ENCODE measurements at places on chromosomes 2 and 18.
A peak's percentile ranks its signal among the peaks of the same experiment; 100 is the strongest.

DNA sequence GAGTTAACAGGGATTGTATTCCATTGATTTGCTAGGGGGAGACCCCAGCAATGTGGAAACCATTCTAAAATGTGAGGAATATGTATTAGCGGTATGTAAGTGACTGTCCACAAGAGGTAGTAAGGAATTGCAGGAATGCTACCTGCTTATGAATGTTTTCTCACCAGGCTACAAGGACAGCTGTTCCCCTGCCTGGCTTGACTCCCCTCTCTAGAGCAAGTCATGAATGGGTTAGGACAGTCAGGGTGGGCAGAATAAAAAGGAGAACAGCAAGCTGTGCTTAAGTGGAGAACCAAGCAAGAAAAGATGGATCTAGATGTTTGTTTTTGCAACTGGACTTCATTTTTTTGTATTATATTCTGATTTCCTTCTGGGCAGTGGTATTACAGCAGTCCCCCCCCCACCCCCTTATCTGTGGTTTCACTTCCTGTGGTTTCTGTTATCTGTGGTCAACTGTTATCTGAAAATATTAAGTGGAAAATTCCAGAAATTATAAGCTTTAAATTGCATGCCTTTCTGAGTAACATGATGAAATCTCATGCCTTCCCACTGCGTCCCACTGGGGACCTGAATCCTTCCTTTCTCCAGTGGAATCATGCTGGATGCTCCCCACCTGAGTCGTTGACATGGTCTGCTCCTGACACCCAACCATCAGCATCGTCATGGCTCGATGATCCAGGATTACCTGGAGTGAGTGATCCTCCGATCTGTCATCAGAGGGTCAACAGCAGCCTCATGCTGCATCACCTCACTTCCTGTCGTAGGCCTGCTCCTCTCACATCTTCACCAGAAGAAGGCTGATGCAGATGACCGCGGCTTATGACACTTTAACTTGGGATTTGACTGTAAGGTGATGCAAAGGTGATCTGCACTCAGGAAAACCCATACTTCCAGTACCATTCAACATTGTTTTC lies 52.2 kb downstream of the VAPA start:
- DNase-seq = no peak

DNA sequence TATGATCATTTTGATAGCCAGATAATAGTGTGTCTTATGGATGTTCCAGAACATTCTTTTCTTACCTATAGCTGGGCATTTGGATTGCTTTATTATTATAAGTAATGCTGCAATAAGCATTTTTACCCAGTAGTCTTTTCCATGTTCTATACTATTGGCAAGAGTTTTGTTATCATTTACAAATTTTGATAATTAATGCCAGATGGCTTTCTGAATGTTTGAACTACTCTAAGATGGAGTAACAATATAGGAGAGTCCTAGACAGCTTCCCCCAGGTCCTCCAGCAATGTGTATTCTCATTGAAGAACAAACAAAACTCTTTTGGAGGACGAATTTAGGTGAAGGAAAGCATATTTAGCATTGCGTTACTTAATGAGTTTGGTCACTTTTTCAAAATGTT lies 73.0 kb downstream of the INPP4A start:
- DNase-seq = no peak

DNA sequence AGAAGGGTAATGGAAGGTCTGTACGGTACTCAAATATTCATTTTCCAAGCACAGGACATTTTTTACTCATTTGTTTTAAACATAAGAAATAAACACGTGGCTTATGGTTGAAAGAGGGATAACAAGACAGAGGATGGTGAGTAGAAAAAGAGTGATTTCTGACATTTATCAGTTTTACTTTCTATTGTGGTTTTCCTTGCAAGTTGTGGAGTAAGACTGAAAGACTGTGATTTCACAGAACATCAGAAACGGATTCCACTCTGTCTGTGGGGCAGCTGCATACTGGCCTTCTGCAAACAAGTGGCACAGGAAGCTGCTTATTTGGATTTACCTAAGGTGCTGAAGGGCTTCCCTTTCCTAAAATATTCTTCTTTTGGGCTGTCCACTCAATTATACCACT lies 122.2 kb upstream of the ITGB6 start:
- DNase-seq = no peak

DNA sequence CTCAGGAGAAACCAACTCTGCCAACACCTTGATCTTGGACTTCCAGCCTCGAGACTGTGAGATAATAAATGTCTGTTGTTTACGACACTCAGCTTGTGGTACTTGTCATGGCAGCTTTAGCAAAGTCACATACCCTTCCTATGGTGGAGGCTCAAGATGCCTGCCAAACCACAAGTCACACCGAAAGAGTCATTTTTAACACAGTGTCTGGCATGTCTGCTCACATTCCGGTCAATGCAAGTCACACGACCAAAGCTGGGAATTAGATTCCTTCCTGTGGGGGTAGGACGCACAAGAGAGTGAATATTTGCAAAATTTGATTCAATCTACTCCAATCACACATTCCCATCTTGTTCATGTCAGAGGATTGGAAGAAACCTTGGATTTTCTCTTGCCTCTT lies 24.6 kb downstream of the KCNE4 start:
- no peak for DNase-seq

GRCh38 chr2:222303828-222304736 lies 5.3 kb upstream of the PAX3 start:
- no peak for DNase-seq

- DNase-seq = peak; percentile 20
These were observed 67.8 kb upstream of the EPAS1 start for GRCh38 chr2:46229134-46230063.

- DNase-seq = no peak
These were observed 18.2 kb downstream of the GNLY start for GRCh38 chr2:85712336-85712735.

DNA sequence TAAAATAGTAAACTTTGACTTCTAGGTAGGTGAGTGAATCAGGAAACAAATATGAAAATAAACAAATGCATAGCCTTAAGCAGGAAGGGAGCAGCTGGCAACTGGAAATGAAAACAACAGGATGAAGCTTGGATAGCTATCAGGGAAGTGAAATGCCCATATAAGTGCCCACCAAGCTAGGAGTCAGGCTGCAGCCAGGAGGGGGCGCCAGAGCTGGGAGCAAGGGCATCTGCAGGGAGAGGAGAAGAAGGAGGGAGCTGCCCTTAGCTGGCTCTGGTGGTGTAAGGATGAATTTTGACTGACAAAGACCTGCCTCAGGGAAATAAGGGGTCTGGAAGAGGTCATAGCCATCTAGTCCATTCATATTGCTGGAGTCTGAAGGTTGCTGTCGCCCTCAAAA lies 298.3 kb downstream of the TDRD15 start:
- DNase-seq = no peak

DNA sequence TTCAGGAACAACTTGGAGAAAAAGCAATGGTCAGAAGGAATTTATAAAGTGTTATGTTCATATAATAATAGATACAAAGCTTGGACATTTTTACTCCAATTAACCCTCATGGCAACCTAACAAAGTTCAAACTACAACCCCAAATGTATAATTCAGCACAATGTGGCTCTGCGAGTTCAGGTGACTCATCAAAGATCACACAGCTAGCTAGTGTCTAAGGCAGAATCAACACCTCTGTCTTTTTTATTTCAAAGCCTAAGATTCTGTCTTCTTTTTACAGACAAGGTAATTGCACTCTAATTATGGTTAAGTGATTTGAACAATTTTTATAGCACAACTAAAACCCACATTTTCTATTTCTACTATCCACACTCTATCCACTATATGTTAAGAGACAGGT lies 90.5 kb downstream of the CHST9 start:
- DNase-seq = no peak

- DNase-seq = no peak
These were observed 1094.8 kb downstream of the SUCLG1 start for GRCh38 chr2:83364264-83364663.

GRCh38 chr2:1971124-1971523 lies 226.8 kb upstream of the PXDN start:
- DNase-seq = no peak

- peak; percentile 18 for DNase-seq
These were observed 71.6 kb downstream of the RRM2 start for GRCh38 chr2:10193851-10194820.

- no peak for DNase-seq
These were observed 654 bp upstream of the ASB1 start for GRCh38 chr2:238425979-238426567.

DNA sequence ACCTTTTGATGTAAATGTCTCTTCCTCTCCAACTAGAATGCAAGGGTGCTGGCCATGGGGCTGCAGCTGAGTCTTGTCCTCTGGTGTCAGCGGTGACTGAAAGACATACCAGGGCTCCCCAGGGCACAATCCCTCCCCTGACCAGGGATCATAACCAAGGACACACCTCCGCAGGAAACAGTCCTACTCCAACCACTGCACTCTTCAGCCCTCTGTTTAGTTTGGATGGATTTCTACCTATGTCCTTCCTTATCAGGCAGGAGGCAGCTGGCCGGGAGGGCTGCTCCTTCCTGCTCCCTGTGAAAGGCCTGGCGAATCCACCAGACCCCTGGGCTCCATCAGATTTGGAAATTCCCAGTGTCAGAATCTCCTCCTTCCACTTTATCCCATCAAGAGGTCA lies 185.2 kb upstream of the ID2 start:
- peak; percentile 44 for DNase-seq

GRCh38 chr2:179311101-179311500 lies 46.5 kb upstream of the SESTD1 start:
- no peak for DNase-seq

DNA sequence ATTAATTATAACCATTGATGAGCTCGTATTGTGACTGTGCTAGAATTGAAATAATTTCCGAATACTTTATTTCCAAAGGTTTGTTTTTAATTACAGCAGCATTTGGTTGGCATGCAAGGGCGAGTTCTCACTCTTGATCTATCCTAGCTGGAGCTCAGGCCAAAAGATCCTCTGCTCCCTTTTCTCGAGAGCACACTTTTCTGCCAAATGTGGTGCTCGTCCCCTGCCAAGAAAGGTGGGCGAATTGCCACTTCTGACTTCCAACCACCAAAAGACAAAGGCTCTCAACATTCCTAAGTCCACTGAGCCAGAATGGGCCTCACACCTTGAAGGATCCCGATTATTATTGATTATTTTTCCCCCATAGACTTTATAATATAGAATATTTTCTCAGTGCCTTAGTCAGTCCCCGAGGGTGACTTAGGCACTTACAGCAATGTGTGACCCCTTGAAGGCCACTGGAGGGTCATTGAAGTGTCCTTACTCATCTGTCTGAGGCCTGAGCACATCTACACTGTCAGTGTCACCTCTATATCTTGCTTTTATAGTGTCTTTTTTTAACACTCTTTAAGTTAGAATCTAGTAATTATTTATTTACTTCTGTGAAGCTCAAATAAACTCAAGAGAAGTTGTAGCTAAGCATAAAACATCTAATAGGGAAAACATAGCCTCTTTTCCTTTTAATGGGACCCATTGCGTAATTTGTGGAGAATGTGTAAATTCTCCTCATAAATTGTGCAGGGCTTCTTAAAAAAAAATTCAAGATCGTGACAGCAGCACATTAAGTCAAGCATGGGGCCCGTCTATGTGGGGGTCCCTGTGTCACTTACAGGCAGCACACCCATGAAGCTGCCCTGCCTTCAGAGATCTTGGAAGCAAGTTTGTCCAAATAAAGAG lies 98.3 kb downstream of the MEIS1 start:
- no peak for DNase-seq

DNA sequence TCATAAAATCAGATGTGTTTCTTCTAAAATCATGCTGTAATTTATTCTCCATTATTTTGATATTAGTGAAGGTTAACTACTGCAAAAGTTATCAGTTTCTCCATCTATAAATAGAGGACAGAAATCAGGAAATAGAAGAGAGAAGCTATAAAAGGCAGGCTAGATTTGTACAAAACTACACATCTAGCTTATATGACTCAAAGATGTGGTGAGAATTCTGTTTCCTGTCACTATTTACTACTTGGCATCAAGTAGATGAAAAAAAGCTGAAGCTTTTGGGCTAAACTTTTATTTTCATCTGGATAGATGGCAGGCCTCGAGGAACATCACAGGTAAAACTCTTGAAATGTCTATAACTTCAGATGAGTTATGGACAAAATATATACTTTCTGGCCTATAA lies 49.8 kb upstream of the NAB1 start:
- no peak for DNase-seq

- DNase-seq = no peak
These were observed 74.0 kb downstream of the ESCO1 start for GRCh38 chr18:21526463-21526862.

DNA sequence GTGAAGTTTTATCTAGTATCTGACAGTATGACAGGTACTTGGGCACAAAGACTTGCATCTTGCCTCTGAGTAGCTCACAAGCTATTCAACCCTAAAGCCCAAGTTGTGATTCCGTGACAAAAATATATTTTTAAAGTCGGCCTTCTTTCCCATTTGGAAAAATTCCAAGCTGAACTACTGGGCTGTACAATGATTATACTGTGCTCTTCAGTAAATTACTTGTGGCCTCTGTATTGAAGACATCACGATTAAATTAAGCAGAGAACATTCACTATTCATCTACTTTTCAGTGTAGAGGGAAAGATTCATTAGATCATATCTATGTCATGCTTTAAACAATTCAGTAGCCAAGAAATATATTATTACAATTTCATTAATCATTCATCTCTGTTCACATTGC lies 282.2 kb downstream of the CDH2 start:
- DNase-seq = no peak

DNA sequence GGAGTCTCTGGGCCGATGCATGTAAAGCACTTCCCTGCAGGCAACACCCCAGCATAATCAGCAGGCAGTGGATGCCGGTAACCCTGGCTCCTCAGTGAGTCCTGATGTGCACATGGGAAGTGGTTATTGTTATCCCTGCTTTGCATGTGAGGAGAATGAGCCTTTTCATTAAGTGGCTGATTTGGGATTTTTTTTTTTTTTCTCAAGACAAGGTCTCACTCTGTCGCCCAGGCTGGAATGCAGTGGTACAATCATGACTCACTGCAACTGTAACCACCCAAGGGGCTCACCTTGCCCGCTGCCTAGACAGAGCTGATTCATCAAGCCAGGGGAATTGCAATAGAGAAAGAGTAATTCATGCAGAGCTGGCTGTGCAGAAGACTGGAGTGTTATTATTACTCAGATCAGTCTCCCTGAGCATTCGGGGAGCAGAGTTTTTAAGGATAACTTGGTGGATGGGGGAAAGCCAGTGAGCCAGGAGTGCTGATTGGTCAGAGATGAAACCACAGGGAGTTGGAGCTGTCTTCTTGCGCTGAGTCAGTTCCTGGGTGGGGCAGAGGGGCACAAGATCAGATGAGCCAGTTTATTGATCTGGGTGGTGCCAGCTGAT lies 95.4 kb downstream of the SOCS6 start:
- peak; percentile 15 for DNase-seq

GRCh38 chr2:77862120-77862519 lies 339.9 kb upstream of the LRRTM4 start:
- DNase-seq = no peak

GRCh38 chr2:50514901-50515300 lies 517.0 kb downstream of the NRXN1 start:
- no peak for DNase-seq
